ENCODE measurements at places on chromosomes 16 and 17.
A peak's percentile ranks its signal among the peaks of the same experiment; 100 is the strongest.

DNA sequence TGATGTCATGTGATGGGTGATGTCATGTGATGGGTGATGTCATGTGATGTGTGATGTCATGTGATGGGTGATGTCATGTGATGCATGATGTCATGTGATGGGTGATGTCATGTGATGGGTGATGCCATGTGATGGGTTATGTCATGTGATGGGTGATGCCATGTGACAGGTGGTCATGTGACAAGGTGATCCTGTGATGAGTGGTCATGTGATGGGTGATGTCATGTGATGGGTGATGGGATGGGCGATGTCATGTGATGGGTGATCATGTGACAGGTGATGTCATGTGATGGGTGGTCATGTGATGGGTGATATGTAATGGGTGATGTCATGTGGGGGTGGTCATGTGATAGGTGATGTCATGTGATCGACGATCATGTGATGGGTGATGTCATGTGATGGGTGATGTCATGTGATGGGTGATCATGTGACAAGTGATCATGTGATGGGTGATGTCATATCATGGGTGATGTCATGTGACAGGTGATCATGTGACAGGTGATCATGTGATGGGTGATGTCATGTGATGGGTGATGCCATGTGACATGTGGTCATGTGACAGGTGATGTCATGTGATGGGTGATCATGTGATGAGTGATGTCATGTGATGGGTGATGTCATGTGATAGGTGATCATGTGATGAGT is 17.2 kb downstream of the CD300LB start:
- DNase-seq: peak; percentile 61

GRCh38 chr17:59154292-59154720 is 680 bp downstream of the SKA2 start:
- DNase-seq: peak; percentile 48

GRCh38 chr16:53085931-53086421 is 31.2 kb downstream of the CHD9 start:
- no peak for DNase-seq

- DNase-seq: no peak
Measured at GRCh38 chr17:48347177-48347576, 82.8 kb downstream of the SKAP1 start.

DNA sequence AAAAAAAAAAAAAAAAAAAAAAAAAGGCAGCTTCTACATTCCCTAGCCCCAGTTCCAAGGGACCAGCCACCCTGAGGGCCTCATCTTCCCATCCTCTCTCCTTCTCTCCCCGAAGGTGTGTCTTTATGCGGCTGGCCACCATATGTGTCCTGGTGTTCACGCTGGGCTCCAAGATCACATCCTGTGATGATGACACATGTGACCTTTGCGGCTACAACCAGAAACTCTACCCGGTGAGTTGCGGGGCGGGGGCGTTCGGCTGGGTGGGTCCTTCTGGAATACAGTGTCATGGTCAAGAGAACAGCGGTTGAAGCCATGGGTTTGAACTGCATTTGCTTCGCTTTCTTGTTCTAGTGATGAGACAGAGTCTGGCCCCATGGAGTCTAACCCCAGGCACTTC is 22.6 kb upstream of the COQ7 start:
- no peak for DNase-seq

DNA sequence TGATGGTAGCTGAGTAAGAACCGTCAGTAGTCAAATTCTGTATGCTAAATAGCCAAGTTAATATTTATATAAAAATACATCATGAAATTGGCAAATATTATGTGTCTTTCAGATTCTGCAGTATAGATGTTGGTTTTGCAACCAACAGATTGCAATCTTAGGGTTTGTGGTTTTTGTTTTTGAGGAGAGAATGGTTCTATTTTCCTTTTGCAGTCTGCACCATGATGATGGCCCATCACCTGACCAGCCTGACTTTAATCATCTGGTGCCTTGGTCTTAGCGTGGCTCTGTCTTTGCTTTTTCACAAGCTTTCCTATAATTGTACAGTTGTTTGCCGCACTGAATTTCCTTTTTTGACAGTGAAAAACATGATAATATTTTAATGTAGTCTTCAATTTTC is 50.7 kb downstream of the NUP93 start:
- DNase-seq: no peak

- DNase-seq: no peak
Measured at GRCh38 chr16:87332150-87332549, 15.0 kb upstream of the C16orf95 start.

DNA sequence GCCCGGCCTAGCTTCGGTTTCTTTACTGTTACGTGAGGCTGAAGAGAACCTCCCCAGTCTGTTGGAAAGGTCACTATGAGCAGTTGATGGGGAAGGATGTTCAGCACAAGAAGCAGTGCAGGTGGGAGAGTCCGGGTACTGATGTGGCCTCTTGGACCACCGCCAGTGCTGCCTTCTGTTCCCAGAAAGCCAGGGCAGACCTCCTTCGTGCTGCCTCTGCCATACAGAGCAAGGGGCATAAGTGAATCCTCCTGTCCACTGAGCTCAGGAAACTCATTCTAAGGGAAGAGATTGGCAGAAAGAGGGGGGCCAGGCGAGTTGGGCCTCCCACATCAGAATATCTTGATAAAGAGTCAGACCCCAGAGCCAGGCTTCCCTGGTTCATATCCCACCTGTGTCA is 3.7 kb downstream of the PPP4C start:
- no peak for DNase-seq

DNA sequence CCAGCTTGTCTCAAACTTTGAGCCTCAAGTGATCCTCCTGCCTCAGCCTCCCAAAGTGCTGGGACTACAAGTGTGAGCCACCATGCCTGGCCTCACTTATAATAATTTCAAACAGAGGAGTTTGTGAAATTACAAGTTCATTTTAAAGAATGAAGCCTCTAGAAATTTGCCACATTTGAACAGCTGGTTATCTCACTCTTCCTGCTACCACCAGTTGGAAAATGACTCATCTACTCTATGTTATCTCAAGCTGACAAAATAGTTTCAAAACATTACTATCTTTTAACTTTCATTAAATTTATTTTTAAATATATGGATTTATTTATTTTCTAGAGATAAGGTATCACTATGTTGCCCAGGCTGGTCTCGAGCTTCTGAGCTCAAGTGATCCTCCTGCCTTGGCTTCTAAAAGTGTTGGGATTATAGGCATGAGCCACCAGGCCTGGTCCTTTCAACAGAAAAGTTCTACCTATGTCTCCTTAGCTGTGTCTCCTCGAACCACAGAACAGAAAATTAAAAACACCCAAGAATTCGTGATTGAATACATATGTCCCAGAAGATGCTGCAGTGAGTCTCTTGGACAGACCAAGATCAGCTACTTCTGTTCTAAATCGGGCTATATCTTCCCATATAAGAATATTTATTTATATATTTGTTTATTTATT is 47.6 kb downstream of the MYH13 start:
- no peak for DNase-seq

DNA sequence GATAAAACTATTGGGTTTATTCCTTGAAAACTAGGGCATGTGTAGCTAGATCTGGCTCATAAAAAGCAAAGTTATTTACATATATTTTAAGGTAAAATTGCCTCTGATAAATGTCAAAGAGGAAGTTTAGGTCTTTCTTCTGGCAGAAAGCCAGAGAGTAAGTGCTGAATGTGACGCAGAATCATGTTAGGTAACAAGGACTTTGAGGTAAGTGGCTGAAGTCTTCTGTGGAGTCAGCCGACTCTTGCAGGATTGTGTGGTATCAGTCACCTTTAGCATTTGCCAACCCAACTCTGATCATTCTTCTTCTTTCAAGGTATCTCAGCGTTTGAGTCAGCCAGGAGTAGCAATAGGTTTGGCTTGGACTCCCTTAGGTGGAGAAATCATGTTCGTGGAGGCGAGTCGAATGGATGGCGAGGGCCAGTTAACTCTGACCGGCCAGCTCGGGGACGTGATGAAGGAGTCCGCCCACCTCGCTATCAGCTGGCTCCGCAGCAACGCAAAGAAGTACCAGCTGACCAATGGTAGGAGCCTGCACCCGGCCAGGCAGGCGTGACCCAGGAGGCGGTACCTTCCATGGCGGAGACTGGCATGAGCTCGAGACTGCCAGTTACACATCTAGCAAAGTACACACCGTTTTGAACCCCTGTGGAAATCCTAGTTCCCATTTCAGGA is 37.9 kb downstream of the SIAH1 start:
- no peak for DNase-seq

DNA sequence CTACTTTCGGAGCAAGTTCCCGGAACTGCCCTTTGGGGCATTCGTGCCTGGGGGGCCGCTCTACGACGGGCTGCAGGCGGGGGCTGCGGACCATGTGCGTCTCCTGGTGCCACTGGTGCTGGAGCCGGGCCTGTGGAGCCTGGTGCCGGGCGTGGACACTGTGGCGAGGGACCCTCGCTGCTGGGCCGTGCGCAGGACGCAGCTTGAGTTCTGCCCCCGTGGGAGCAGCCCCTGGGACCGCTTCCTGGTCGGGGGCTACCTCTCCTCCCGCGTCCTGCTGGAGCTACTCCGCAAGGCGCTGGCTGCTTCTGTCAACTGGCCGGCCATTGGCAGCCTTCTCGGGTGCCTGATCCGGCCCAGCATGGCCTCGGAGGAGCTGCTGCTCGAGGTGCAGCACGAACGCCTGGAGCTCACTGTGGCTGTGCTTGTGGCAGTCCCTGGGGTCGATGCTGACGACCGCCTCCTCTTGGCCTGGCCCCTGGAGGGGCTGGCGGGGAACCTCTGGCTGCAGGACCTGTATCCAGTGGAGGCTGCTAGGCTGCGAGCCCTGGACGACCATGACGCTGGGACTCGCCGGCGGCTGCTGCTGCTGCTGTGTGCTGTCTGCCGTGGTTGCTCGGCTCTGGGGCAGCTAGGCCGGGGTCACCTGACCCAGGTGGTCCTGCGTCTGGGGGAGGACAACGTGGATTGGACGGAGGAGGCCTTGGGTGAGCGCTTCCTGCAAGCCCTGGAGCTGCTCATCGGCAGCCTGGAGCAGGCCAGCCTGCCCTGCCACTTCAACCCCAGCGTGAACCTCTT is 3.6 kb downstream of the MIEF2 start:
- DNase-seq: no peak

DNA sequence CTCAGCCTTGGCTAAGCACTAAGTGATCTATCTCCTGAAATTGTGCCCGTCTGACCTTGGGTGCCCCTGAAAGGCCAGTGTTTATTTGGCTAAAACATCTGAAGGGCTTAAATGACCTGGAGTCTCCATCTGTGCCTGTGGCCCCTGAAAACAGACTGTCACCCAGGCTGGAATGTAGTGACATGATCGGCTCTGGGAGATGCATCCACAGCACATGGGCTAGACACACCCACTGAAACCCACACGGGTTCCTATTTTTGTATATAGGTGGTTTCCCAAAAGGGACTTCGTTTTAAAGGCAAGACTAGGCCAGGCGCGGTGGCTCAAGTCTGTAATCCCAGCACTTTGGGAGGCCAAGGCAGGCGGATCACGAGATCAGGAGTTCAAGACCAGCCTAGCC is 13.5 kb downstream of the CEP295NL start:
- DNase-seq: no peak

DNA sequence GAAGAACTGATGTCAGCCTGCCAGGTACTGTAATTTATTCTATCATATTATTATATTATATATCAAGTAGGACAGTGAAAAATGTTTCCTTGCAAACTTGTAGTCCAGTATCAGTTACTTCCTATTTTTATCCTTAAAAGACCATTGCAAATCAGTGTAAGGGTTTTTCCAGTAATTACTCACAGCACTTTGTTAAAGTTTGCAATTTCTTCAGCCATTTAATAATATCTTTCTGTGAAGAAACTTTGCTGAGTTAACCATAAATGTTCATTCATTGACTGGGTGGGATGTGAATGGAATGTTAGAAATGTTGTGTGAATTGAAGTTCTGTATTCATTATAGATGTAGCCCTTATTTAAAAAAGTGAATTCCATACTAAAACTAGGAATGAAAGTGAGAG is 26.7 kb downstream of the HAPSTR1 start:
- no peak for DNase-seq

DNA sequence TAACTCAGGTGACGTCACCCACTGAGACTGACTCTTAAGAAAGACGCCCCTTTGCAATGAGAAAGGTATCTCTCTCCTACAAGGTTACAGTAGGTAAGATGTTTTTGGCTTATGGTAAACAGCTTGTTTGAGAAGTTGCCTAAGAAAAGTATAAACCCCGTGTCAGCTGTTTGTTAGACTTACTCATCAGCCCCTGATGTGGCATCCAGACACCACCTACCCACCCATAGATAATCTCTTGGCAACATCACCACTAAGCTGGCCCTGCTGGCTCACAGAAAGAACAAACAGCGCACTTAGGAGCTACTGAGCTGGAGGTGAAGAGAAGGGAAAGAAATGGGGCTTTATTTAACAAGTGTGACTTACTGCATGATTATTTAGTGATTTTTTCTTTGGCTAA is 121.0 kb downstream of the PARN start:
- peak; percentile 7 for DNase-seq

- DNase-seq: no peak
Measured at GRCh38 chr16:26212599-26212998, 520.8 kb downstream of the HS3ST4 start.

GRCh38 chr17:77437017-77437416 is 296.2 kb downstream of the SEC14L1 start:
- DNase-seq: peak; percentile 89

DNA sequence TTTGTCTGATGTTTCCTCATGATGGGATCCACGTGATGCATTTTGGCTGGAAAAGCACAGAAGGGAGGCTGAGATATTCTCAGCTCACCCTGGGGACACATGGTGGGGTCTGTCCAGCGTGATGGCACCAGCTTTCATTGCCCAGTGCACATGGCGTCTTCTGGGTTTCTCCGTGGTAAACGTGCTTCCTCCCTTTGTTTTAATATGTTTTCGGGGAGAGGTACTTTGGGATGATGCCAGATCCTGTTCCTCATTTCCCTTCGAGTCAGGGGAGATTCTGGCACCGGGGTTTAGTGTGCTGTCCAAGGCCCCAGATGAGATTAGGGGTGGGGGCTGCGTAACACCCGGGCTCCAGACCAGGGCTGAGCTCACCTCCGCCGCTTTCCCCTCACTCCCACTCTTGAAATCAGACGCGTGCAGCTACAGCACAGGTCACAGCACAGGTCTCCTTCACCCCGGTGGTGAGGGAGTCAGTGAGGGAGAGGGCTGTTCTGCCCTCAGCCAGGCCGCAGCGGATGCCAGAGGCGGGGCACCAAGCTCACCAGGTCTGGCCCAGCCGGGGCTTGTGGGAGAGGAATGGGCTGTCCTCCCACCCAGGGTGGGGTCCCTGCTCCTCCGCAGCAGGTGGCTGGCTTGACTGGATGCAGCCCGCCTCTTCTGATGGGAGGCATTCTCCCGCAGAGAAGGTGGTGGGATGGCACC is 33.9 kb downstream of the COX4I1 start:
- no peak for DNase-seq

DNA sequence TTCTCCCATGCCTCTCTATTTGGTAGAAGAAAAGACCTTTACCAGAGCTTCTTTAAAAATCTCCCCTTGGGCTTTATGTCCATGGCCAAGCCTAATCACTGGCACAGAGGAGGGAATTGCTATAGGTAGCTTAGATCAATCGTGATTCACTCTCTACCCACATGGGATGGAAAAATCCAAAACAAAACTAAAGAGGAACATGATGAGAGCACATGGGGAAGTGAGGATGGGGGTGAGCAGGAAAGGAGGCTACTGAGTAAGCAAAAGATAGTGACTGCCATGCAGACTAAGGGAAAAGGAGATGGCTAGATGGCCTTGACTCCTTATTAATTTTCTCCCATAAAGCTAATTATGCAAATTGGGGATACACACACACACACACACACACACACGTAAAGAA is 201.2 kb downstream of the HS3ST3A1 start:
- no peak for DNase-seq

GRCh38 chr17:77467521-77467920 is 326.8 kb downstream of the SEC14L1 start:
- DNase-seq: no peak

GRCh38 chr17:6467567-6467966 is 23.3 kb downstream of the PIMREG start:
- no peak for DNase-seq
